ENCODE measurements at places on chromosomes 3 and 15. TPM values are rescaled to one million over a fixed set of nuclear protein-coding genes. Genes with fewer than 3 reads are reported as not detected.

Gene CLDN16
- polyA plus RNA-seq = 0.08 TPM

DNA sequence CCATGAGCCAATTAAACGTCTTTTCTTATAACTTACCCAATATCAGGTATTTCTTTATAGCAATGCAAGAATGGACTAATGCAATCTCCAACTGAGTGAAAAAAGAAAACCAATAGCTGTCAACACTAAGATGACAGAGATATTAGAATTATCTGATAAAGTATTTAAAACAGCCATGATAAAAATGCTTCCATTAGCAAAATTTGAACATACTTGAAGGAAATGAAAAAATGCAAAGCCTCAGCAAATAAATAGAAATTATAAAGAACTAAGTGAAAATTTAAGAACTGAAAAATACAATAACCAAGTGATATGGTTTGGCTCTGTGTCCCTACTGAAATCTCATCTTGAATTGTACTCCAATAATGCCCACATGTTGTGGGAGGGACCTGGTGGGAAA is 99.6 kb downstream of the BOC start:
- no peak for DNase-seq

Gene CLDN18
- not detected for polyA plus RNA-seq

Gene GRAMD1C
- 0.82 TPM for polyA plus RNA-seq

DNA sequence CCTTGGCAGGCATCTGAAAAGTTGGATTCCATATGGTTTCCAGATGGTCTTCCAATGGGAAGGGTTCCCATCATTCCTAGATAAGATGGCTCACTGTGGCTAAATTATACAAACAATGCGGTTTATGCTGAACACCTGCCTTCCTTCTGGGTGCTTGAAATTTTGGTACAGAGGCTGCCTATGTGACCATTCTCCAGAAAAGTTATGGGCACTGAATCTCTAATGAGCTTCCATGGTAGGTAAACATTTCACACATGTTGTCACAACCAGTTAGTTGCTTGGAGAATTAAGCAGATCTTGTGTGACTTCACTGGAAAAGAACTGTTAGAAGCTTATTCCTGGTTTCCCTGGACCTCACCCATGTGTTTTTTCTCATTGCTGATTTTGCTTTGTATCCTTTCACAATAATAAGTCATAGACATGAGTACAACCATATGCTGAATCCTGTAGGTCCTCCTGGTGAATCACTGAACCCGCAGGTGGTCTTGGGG is 30.1 kb downstream of the PLOD2 start:
- DNase-seq = peak; percentile 44

GRCh38 chr3:55692957-55693558 is 206.0 kb upstream of the WNT5A start:
- DNase-seq = peak; percentile 61

- no peak for DNase-seq
These were observed 19.4 kb downstream of the GNB5 start for GRCh38 chr15:52171807-52172206.

DNA sequence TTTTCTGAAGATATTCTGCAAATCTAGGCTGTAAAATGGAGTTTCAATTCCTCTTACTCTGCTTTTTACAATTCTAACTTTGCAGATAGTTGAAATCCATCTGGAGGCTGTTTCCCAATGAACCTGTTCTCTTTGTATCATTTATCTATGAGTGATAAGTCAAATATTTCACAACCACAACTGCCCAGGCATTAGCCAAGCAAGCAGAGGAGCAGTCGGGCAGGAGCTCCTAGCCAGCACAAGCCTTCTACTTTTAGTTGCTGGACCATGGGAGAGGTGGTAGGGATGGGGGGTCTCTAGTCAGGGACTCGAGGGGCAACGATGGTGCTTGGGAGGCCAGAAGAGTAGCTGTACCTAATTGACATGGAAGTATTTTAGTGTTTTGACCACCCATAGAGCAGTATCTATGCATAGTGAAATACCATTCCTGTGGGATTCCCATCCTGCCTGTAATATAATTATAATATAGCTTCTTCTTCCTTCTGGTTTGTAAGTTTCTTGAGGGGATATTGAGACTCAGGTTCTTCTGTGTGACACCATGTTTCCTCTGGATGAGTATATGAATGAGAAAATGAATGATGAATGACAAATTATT is 353.5 kb upstream of the IL12A start:
- peak; percentile 83 for DNase-seq

DNA sequence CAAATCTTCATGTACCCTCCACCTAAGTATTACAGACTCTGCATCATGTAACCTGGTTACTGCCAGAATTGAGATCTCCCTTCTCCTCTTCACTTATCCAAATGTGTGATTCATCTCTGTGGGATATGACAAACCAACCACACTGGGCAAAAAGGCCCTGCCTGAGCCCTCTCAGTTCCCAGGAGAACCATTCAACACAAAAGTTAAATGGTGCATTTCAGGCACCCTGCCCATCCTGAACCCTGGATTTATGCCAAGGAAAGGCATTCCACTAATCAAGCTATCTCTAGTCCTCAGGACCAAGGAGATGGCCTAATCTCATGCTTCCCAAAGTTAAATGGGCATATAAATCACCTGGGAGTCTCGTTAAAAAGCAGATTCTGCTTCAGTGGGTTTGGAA is 108.5 kb downstream of the TNIK start:
- peak; percentile 97 for DNase-seq

Gene GOLGA8M
- 0.17 TPM for polyA plus RNA-seq

Gene RAB11A
- polyA plus RNA-seq = 527 TPM

GRCh38 chr15:85523530-85523929 is 143.1 kb downstream of the AKAP13 start:
- no peak for DNase-seq

Gene BTLA
- polyA plus RNA-seq = not detected

Gene ARNT2
- polyA plus RNA-seq = 29.5 TPM

Gene LSMEM2
- polyA plus RNA-seq = not detected

- DNase-seq = no peak
These were observed 309.4 kb upstream of the WNT5A start for GRCh38 chr3:55796533-55796932.

Gene SLC38A3
- not detected for polyA plus RNA-seq

Gene HIGD2B
- not detected for polyA plus RNA-seq

Gene SHC4
- polyA plus RNA-seq = 0.94 TPM

- DNase-seq = peak; percentile 6
These were observed 66.0 kb downstream of the SPTSSB start for GRCh38 chr3:161305095-161305991.

- DNase-seq = peak; percentile 8
These were observed 59.5 kb downstream of the MINDY2 start for GRCh38 chr15:58830556-58830955.

DNA sequence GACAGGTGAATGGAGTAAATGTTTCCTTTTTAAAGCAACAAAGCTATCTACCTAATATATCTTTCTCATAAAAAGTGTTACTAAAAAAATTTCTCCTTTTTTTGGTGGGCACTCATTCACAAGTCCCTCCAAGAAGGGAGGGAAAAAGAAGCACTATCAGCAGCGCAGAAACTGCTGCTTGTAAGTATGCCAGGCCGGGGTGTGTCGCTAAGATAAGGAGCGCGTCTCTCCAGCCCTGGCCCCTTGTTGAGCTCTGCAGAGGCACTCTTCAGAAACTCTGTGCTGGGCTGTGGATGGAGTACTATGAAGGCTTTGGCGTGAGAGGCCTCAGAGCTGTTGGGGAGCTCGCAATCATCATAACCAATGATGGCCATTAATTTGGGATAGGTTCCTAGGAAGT is 49.1 kb downstream of the ZDHHC3 start:
- no peak for DNase-seq

DNA sequence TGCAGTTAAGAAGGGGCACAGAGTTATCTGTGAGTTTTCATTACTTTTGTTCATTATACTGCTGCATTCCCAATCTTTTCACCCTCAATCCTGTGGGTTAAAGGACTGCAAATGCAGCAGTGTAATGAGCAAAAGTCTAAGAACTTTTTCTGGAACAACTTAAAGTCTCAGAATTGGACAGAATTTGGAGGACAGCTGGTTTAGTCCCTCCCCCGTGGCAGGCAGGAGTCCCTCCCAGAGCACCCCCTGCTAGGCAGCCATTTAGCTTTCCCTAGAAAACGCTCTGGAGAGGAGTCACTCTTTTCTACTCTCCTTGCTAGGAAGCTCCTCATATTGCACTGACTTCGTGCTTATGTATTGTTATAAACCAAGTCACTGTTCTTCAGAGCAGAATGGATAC is 156.3 kb upstream of the UBE2E1 start:
- DNase-seq = no peak

GRCh38 chr15:52557274-52557641 is 11.6 kb downstream of the ARPP19 start:
- peak; percentile 58 for DNase-seq

- peak; percentile 58 for DNase-seq
These were observed 44.0 kb downstream of the PSMD6 start for GRCh38 chr3:63979093-63979885.

DNA sequence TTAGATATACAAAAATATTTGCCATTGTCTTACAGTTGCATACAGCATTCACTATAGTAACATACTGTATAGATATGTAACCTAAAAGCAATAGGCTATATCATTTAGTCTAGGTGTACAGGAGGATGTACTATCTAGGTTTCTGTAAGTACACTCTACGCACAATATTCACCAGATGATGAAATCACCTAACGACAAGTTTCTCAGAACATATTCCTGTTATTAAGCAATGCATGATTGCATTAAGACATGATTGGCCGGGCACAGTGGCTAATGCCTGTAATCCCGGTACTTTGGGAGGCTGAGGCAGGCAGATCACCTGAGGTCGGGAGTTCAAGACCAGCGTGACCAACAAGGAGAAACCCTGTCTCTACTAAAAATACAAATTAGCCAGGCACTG is 14.5 kb upstream of the PRKCI start:
- DNase-seq = no peak

- no peak for DNase-seq
These were observed 240.5 kb upstream of the UBE2E1 start for GRCh38 chr3:23565041-23565775.

Gene USP13
- 21.7 TPM for polyA plus RNA-seq

GRCh38 chr3:38640661-38641452 is 8.6 kb downstream of the SCN5A start:
- DNase-seq = no peak

- no peak for DNase-seq
These were observed 4.2 kb upstream of the RAB8B start for GRCh38 chr15:63185206-63185605.

Gene PGBD4
- polyA plus RNA-seq = 1.4 TPM

- no peak for DNase-seq
These were observed 211.6 kb upstream of the NR2E3 start for GRCh38 chr15:71598741-71599140.

DNA sequence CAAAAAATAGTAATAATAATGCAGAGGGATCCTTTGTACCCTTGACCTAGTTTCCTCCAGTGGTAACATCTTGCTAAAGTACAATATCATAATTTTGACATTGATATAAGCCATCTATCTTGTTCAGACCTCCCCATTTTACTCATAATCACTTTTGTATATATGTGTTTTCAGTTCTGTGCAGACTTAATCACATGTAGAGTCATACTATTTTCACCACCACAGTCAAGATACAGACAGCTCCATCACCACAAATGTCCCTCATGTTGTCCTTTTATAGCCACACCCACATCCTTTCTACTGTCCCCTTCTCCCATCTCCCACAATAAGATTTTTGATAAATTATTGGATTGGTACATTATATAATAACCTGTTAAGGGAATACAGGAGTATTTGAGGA is 25.4 kb downstream of the ZNF609 start:
- DNase-seq = no peak

Gene FMN1
- 7.5 TPM for polyA plus RNA-seq

GRCh38 chr3:153456833-153457545 is 295.0 kb downstream of the RAP2B start:
- no peak for DNase-seq

Gene C3orf80
- polyA plus RNA-seq = 0.08 TPM

GRCh38 chr15:76229266-76229665 is 82.0 kb downstream of the ETFA start:
- DNase-seq = no peak

DNA sequence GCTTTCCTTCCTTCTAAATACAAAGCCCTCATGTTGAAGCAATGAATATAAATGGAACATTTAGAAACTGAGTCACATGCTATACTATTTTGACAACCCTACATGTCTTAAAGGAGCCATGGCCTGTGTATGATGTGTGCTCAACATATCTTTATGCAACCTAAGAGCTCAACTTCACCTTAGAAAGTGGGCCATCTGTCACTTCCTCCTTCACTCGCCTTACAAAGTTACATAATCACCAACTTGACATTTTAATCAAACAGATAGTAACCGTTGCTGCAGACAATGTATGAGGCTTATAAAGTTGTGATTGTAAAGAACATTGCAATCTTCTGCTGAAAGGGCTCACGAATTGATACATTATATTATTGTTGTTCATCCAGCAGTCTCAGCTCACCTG is 163.6 kb downstream of the SERPINI1 start:
- DNase-seq = no peak

Gene MDFIC2
- not detected for polyA plus RNA-seq

GRCh38 chr15:27490867-27491595 is 520.0 kb downstream of the GABRG3 start:
- DNase-seq = peak; percentile 85

DNA sequence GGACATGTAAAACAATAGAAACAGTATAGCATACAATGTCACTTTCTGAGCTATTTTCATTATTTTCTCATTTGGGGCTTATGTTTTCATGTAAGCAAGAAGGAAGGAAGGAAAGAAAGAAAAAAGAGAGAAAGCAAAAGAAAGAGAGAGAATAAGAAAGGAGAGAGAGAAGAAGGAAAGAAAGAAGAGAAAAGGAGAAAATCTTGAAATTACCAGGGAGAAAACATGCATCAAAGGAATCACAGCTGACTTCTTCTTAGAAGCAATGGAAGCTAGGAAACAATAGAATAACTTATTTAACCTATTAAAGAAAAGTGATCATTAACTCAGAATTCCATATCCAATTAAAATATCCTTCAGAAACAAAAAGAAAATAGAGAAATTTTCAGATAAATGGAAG is 471.5 kb downstream of the OCA2 start:
- DNase-seq = no peak

Gene MYO1E
- 84.0 TPM for polyA plus RNA-seq

- DNase-seq = no peak
These were observed 17.0 kb downstream of the IREB2 start for GRCh38 chr15:78454992-78455391.

- no peak for DNase-seq
These were observed 316.1 kb upstream of the TPM1 start for GRCh38 chr15:62726461-62726860.

Gene CDAN1
- 3.0 TPM for polyA plus RNA-seq

- no peak for DNase-seq
These were observed 69.6 kb downstream of the LMCD1 start for GRCh38 chr3:8571256-8571655.

Gene MINDY4B
- not detected for polyA plus RNA-seq

- peak; percentile 82 for DNase-seq
These were observed 31.5 kb upstream of the RPS17 start for GRCh38 chr15:82571722-82572222.

GRCh38 chr3:77605865-77606264 is 566.0 kb downstream of the ROBO2 start:
- no peak for DNase-seq

DNA sequence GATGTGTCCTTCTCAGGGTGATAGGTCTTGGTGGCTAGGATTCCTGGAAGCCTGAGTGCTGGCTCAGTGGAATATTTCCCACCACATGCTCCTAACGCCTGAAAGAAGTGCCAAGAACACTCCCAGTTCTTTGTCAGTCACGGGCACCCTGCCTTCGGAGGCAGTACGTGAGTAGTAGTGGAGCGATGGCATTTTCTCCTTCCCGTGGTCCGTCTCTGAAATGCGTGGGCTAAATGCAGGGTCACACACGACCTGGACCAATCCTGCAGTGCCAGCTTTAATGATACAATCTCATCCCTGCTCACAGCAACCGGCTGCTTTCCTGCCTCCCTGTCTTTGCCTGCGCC is 14.5 kb downstream of the H1-8 start:
- DNase-seq = peak; percentile 70

- DNase-seq = no peak
These were observed 29.8 kb downstream of the NMNAT3 start for GRCh38 chr3:139647866-139648435.

All from fibroblast of lung (primary cell).